Activated naive CD4-positive, alpha-beta T cell treated with anti-CD3 and anti-CD28 coated beads, Interleukin-2, amount 50 U/mL, for 16 hours (primary cell): ENCODE measurements at places on chromosomes 4 and X.

DNA sequence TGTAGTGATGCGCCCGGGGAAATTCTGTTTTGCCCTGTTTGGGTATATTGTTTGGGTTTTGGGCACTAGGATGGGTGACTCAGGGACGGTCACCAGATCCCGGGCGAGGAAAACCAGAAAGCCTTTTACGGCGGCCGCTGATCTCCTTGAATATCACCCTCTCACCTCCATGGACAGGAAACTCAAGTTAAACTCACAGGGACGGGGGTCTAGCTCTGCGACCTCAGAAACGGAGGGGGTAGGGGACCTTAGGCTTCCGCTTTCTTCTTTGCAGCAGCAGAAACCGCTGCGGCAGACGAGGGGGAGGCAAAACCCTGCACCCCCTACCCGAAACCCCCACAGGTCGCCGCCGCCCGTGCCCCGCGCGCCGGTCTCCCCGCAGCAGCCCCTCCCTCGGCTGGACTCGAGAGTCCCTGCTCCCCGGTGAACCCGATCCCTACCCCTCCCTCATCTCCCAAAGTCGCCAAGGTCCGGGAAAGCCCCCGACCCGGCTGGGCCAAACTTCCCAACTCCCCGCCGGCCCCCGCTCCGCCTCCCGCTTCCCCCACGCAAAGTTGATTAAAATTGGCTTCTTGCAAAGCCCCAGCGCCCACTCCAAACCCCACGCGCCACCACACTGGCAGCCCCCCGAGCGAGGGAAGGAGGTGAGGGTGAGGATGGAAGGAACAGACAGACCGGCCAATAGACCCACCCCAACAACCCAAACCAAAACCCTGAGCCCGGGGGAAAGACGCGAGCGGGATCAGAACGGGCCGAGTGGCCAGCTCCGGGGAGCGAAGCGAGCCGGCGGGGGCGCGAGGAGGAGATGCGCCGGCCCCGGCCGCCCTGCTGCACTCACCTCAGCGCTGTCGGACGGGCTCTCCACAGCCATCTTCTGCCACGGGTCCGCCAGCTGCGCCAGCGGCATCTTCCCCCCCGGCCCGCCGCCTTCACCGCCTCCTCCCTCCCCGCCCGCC lies 705 bp downstream of the RPS6KA3 start:
- peak; percentile 23 for DNase-seq

- DNase-seq, result no peak
Observed at GRCh38 chr4:61220556-61220955, 20.4 kb downstream of the ADGRL3 start.

GRCh38 chr4:71602289-71602900 lies 181.5 kb downstream of the GC start:
- DNase-seq, result no peak

DNA sequence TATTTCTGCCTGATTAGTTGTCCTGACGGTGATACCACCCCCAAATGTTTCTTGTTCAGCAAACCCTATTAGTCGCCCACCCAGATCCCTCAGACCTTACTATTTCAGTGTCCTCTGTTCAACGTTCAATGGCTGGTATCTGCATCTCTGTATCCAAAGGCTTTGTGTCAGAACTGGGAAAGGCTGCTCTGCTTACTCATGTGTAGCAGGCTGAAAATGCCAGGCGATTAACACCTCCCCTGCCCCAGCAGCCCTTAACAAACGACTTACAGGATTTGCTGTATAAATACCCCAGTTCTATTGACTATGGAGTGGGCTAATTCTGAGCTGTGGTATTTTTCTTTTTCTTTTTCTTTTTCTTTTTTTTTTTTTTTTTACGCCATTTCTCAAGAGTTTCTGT lies 415.0 kb downstream of the ZNF674 start:
- no peak for DNase-seq

DNA sequence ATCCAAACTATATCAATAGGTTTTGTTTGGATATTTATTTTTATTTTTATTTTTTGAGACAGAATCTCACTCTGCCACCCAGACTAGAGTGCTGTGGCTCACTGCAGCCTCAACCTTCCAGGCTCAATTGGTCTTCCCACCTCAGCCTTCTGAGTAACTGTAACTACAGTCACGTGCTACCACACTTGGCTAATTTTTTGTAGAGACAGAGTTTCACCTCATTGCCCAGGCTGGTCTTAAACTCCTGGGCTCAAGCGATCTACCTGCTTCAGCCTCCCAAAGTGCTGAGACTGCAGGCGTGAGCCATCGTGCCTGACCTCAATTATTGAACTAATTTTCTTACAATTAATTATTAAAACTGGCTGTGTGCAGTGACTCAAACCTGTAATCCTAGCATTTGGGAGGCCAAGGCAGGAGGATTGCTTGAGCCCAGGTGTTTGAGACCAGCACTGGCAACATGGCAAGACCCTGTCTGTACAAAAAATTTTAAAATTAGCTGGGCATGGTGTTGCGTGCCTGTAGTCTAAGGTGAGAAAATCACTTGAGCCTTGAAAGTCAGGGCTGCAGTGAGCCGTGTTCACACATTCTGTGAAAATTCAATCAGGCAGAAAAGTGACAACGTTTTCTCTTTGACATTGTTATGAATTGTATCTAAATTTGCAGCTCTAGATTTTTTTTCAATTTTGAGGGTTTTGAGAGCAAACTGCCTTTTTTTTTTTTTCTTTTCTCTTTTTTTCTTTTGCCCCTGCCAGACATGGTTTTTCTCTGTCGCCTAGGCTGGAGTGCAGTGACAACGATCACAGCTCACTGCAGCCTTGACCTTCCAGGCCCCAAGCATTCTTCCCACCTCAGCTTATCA lies 66.0 kb downstream of the UBE2K start:
- DNase-seq, result no peak

GRCh38 chr4:163816494-163816893 lies 322.0 kb downstream of the TMA16 start:
- no peak for DNase-seq

- no peak for DNase-seq
Observed at GRCh38 chrX:136781180-136781797, 557 bp upstream of the ARHGEF6 start.

- no peak for DNase-seq
Observed at GRCh38 chr4:99857307-99857706, 36.9 kb downstream of the LAMTOR3 start.

DNA sequence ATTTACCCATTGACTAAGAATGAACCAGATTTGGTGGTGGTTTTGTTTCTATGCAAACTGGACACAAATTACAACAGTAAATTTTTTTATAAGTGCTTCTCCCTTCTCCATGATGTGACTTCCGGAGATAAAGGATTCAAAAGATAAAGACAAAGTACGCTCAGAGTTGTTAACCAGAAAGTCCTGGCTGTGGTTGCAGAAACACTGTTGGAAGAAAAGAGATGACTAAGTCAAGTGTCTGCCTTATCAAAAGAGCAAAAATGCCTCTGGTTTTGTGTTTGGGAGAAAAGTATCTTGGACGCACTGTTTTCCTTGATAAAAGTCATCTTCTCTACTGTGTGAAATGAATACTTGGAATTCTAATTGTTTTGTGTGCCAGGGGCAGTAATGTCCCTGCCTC lies 213.4 kb downstream of the GC start:
- no peak for DNase-seq
